ENCODE measurements at places on chromosomes 3 and 15. TPM values are rescaled to one million over a fixed set of nuclear protein-coding genes. Genes with fewer than 3 reads are reported as not detected.

PBRM1 gene
- 51.9 TPM for total RNA-seq

GRCh38 chr3:41742121-41742520, 219.8 kb downstream of the ULK4 start:
- DNase-seq = no peak

DNA sequence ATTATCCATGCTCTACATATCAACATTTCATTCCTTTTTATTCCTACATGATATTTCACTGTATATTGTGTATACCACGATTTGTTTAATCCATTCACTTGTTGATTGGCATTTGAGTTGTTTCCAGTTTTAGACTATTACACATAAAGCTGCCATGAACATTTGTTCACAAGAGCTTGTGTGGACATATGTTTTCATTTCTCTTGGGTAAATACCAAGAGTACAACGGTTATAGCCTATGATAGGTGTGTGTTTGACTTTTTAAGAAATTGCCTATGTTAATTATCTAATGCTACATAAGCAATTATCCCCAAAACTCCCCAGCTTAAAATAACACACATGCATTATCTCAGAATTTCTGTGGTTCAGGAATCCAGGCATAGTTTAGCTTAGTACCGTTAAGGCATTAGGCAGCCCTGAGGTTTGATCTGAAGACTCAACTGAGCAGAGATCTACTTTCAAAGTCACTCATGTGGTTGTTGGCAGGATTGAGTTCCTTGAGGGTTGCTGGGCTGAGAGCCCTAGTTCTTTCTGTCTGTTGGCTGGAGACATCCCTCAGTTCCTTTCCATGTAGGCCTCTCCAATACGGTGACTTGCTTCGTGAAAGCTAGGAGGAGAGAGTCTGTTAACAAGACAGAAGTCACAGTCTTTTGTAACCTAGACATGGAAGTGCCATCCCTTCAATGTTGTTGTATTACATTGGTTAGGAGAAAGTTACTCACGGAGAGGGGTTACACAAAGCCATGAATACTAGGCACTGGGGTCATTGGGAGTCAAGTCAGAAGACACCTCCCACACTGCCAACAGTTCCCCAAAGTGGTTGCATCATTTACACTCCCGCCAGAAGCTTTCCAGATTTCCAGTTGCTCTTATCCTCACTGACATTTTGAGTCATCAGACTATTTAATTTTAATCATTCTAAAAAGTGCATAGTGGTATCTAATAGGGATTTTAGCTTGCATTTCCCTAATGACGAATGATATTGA, 21.0 kb upstream of the PCSK6 start:
- no peak for DNase-seq

GRCh38 chr3:33831053-33831452, 32.6 kb downstream of the PDCD6IP start:
- no peak for DNase-seq

DNA sequence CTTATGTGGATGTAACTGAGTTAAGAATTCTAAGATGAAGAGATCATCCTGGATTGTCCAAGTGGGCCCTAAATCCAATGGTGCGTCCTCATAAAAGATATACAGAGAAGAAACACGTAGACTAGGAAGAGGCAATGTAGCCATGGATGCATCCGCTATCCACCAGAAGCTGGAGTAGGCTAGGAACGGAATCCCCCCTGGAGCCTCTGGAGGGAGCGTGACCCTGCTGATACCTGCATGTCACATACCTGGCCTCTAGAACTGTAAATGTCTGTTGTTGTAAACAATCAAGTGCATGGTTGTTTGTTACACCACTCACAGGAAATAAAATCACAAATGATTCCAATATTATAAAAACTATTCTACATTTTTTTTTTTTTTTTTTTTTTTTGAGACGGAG, 254.5 kb upstream of the RORA start:
- DNase-seq = no peak

GRCh38 chr3:184231671-184232070, 2.3 kb downstream of the VWA5B2 start:
- no peak for DNase-seq

PLA2G4E gene
- not detected for total RNA-seq

DNA sequence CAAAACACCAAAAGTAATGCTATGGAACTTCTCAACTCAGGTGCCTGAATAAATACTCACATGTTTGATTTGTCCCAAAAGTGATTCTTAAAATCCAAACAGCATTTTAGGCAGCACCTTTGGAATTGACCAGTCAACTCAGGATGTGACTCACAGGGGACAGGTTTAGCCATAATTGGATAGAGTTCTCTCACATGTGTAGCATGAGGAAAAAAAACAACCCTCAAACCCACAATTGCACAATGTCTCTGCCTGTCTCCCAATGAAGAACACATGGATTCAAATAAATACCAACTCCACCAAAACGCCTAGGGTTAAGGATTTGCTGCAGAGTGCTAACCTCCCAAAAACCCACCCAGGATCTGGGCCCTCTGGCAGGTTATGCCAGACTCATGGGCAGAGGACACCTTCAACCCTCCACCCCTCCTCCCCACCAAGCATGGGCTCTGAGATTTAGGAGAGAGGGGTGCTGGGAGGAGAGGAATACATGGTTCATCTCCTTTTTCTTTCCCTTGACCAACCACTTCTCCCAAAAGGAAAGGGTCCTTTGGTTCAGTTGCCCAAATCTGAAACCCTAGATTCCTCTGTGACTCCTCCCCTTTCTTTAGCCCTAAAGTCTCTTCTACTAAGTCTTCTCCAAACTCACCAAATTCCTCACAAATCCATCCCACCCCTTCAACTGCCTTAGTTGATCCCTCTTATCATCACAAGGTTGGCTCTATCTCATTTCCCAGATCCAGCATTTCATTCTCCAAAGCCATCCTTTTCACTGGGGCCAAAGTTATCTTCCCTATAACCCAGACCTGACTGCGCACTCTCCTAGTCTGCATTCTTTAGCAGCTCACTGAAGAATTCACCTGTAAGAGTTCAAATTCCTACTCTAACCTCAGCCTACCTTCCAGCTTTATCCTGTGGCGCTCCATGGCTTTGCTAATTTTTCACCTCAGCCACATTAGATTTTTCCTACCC, 7.7 kb downstream of the RYK start:
- peak; percentile 78 for DNase-seq

DNA sequence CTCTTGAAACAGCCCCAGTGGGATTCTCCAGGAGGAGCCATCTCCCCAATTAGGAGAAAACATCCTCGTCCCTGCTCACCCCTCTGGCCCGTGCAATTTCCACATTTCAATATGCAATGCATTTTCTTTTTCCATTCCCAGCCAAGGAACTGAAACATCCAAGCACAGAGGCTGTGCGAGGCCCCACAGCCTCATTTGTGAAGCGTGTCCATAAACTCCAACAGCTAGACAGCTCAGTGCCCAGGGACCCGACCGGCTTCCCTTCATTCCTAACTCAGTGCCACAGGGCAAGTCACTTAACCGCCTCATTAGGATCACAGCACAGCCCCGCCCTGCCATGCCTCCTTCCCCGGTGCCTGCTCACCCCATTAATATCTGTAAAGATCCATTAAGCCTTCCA, 204.2 kb upstream of the IGF1R start:
- DNase-seq = no peak

- DNase-seq = peak; percentile 77
Observed at GRCh38 chr15:74382004-74382816, 14.8 kb upstream of the CYP11A1 start.

GRCh38 chr3:113802795-113803455, 35.7 kb upstream of the GRAMD1C start:
- DNase-seq = no peak

TMC3 gene
- not detected for total RNA-seq

- DNase-seq = no peak
Observed at GRCh38 chr3:180036092-180036670, 556 bp downstream of the PEX5L start.

ERICH6 gene
- under 0.01 TPM for total RNA-seq

CEP97 gene
- 6.8 TPM for total RNA-seq

GRCh38 chr3:32229565-32229964, 8.9 kb upstream of the CMTM8 start:
- DNase-seq = no peak

ZNF774 gene
- 0.64 TPM for total RNA-seq

FBXW12 gene
- not detected for total RNA-seq

DNA sequence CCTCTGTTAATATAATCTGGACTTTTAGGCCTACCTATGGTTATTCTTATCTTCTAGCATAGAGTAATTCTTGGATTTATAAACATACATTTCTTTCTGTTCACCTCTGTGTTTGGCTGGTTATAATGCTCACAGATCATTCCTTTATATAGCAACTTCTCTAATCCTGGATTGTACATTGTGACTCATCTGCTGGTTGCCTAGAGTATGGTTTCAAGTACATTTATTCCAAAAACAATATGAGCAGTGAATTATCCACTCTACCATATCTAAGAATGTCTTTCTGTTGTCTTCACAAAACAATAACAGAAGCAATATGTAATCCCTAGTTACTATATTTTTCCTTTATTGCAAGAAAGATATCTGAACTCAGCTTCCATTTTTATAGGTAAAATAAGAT, 35.3 kb downstream of the FSIP1 start:
- no peak for DNase-seq

DNA sequence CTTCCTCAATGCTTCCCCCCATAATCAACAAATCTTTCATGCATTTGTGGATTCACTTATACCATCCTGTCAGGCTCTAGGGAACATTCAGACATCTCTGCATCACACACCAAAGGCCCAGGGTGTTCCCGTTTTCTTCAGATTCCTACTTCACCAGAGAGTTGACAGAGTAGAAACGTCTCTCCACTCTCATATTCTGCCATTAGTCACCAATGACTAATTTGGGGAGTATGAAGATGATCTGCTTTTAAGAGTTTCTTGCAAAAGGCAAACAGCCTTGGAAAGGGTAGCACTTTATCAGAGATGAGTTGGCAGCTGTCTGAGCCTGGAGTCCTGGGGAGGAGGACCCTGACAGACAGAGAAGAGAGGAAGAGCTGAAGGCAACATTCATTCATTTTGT, 55.8 kb upstream of the DGKG start:
- no peak for DNase-seq

GMPS gene
- 11.0 TPM for total RNA-seq

ISL2 gene
- total RNA-seq = 0.90 TPM

DNA sequence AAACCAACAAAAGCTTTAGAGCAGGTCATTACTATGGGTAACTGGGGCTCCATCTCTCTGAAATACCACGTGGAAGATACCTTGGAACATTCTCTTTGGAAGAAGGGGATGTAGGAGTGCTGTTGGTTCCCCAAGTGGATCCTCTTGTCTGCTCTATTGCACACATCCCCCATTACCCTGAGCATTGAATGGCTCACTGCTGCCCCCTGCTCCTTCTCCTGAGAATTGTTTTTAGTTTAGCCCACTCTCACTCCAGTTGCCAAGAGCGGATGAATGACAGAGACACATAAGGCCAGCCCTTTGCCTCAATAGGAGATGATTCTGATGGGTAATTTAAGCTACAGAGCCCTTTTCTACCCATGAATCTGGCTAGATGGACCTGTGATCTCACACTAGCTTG, 135.6 kb upstream of the SUCLG2 start:
- DNase-seq = no peak

- no peak for DNase-seq
Observed at GRCh38 chr15:69141833-69142232, 18.6 kb upstream of the GLCE start.
